ENCODE measurements at places on chromosomes 1 and 21. TPM values are rescaled to one million over a fixed set of nuclear protein-coding genes. Genes with fewer than 3 reads are reported as not detected.

The PHLDA3 gene
- 33.7 TPM for total RNA-seq

GRCh38 chr1:244964112-244964971 lies 100.0 kb upstream of the HNRNPU start:
- no peaks in the 10 kb centered on the region for H3K36me3 ChIP-seq
- H3K27me3 ChIP-seq, result no peaks in the 10 kb centered on the region
- H3K27ac ChIP-seq, result no peak overlapping the region
- peaks cover 7% of the 10 kb centered on the region for H3K4me1 ChIP-seq
- H3K4me3 ChIP-seq, result no peak overlapping the region

DNA sequence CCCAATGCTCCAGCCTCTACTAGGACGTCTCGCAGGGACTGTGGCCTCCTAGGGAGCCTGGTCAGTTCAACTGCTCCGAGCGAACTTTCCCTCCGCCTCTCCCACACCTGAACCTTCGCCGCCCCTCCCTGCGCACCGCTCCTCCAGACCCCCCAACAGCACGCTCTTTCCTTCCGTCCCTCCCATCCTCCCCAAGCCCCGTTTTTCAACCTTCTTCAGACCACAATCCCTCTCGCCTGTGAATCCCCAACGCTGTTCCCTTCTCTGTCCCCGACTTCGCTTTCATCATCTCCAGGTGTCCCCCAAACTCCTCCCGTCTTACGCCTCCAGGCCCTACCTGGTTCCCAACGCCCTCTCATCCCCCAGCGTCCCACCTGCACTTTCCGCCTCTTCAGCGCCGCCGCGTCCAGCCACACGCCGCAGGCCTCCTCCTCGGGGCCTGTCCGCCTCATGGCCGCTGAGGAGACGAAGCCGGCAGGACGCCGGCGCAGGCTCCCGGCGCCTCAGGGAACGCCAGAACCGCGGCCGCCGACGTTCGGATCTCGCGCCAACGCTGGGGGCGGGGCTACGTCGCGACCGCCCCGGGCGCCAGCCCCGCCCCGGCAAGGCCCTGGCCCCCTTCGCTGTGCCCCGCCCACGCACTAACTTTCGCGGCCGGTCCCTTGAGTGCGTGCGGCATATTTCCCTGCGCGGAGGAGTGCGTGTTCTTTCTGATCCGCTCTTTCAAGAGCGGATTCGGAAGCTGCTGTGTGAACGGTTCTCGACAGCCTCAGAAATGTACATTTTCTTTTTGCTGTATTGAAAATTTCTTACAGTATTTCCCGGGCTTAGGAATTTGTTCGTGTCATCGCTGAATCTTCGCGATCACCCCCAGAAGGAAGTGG lies at the start of gene AUNIP:
TSS of gene AUNIP (minus strand) at position 552 of the 884 bp plus-strand sequence. CDS start at position 452, 100 bp downstream.
- peak; percentile 56 for DNase-seq
- peak within 1 kb of the TSS; percentile 88 for H3K4me3 ChIP-seq
- peaks cover 8% of the 10 kb centered on the region for H3K4me1 ChIP-seq
- no peaks in the 10 kb centered on the region for H3K36me3 ChIP-seq
- peak within 1 kb of the TSS; percentile 82 for H3K27ac ChIP-seq

- DNase-seq, result no peak
- H3K36me3 ChIP-seq, result no peaks in the 10 kb centered on the region
- H3K27me3 ChIP-seq, result no peaks in the 10 kb centered on the region
Observed at GRCh38 chr1:101071470-101071891, 45.9 kb upstream of the DPH5 start.

DNA sequence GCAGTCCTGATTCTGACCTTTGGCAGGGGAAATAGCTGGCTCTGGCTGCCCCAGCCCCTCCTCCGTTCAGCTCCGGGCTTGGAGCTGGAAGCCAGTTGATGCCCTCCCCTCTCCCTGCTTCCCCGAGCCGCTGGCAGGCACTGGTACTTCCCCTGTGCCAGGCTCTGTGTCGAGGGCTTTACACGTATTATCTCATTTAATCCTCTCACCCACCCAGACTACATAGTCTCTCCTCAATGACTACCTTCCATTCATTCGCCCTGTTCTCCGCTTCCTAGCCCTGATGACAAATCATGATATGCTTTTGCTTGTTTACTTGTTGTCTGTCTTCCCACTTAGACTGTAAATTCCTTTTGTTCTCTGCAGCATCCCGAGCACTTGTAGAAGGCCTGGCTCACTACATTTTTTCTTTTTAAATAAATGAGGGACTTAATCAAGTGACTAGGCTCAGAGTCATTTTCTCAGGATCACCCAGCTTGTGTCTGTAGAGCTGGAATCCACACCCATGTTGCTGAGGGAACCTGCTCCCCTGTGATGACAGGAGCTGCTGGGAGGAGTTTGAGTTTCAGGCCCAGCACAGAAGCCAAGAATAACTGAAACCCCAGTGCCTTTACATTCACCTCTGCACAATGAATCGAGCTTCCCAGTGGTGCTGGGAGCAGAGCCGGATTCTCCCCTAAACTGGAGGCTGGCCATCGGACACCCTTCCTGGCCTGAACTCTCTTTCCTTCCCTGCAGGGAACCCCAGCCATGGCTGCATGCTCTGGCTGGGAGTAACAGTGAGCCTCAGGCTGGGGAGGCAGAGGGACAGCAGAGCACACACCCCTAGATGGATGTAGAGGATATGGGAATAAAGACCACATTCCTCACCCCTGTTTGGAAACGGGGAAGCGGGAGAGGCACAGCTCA lies 58.3 kb downstream of the UBIAD1 start:
- no peak overlapping the region for H3K4me3 ChIP-seq
- no peak overlapping the region for H3K27ac ChIP-seq
- H3K36me3 ChIP-seq, result no peaks in the 10 kb centered on the region
- H3K27me3 ChIP-seq, result peaks cover 4% of the 10 kb centered on the region
- DNase-seq, result no peak

- no peak overlapping the region for H3K4me3 ChIP-seq
- H3K27me3 ChIP-seq, result no peaks in the 10 kb centered on the region
- DNase-seq, result no peak
- H3K4me1 ChIP-seq, result peaks cover 15% of the 10 kb centered on the region
- no peak overlapping the region for H3K27ac ChIP-seq
- no peaks in the 10 kb centered on the region for H3K36me3 ChIP-seq
Observed at GRCh38 chr1:87393445-87394085, 64.9 kb downstream of the LMO4 start.

DNA sequence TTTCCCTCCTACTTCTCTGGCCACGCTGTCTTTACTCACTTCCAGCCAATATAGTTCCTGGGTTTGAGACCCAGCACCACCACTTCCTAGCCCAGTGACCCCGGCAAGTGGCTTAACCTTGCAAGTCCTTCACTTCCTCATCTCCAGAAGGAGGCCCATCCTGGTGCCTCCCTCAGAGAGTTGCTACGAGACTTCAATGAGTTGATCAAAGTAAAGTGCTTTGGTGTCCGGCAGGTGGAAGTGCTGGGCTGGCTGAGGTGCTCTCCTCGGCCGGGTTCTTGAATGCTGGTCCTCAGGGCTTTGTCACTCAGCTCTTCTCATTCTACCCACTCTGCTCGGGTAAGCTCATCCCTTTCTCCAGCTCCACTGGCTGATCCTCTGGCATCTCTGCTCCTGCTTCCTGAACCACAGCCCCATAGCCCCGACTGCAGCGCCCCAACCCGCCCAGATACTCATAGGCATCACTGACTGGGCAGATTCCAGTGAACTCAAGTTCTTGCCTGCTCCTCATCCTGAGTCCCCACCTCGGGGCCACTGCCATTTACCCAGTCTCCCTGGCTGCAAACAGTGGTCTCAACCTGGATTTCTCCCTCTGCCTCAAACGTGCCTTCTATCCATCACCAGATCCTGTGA lies 75.8 kb upstream of the WNT4 start:
- peaks cover 3% of the 10 kb centered on the region for H3K27me3 ChIP-seq
- no peak overlapping the region for H3K4me3 ChIP-seq

GRCh38 chr1:162011337-162012012 lies 12.2 kb downstream of the OLFML2B start:
- H3K4me1 ChIP-seq, result no peaks in the 10 kb centered on the region
- H3K27me3 ChIP-seq, result no peaks in the 10 kb centered on the region

Measured in GM12878 (cell line).